ENCODE measurements at places on chromosomes 2 and 18.

- DNase-seq, result no peak
Measured at GRCh38 chr2:223786943-223787342, 50.4 kb downstream of the AP1S3 start.

- DNase-seq, result no peak
Measured at GRCh38 chr2:100113990-100114433, 28.4 kb downstream of the AFF3 start.

DNA sequence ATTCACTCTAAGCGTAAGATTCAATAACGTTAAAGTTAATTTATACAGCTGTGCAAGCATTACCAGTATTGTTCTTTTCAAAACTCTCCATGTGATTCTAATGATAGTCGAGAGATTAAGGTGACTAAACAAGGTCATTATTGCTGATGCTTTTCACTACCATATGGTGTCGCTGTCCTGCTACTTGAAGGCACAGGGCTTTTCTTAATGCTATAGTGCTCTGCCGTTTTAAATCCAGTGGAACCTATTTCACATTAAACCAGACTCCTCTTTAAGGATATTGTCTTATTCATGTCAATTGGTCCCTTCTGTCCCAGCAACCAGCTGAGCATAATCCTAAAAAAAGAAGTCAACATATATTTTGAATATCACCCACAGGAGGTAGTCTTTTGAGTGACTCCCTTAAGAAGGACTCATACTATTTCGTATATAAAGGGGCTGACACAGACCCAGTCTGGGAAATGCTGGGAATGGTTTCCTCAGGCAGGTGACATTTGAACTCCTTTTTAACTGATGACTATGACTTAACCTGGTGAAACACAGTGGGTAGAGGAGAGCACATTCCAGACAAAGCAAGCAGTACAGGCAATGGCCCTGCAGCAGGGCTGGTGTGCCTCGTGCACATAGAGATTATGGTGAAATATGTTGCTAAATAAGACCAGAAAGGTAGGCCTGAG, 53.9 kb upstream of the CYTIP start:
- DNase-seq, result peak; percentile 55

DNA sequence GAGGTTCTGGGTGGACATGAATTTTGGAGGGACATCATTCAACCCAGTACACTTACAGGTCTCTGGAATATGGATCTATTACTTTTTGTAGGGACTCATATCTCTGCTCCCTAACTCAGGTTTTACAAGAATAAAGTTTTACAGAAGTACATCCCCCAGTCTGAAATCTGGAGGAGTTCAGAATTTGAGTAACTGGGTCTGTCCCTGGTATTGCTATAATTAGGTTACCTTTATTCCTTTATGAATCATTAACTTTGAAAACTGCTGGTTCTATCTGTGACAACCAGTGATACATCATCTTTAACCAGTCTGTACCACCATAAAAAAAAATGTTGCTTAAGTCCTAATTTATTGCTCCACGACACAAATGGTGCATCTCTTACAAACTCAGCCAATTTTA, 59.9 kb downstream of the INSIG2 start:
- no peak for DNase-seq

DNA sequence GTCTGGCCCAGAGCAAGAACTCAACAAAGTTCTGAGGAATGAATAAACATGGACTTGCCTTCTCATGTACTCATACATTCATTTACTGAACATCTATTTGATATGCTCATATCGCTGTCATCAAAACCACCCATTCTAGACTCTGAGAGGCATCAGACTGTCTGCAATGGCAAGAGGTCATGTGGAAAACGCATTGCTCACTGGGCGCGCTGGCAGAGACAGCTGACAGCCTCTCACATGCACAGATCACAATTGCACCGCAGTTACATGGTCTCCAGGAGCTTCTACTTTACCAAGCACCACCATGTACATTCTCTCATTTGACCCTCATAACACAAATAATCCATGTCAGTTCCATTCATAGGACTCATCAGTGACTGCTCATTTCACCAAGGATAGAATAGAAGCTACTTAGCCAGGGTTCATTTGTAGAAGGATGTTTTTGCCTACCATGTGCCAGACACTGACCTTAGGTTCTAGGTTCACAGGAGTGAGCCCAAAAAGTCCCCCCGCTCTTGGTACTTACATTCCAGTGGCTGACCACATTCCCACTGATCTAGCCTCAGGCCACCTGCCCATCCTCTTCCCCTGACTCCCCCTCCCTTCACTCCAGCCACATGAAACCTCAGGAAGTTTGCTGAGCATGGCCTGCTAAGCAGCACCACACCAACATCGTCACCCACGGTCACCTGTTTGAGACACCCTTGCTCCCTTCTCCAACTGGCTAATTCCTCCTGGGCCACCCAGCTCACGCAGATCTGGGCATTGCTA, 6.1 kb downstream of the FAM124B start:
- DNase-seq, result no peak

- DNase-seq, result no peak
Measured at GRCh38 chr18:56825321-56825720, 174.2 kb downstream of the WDR7 start.

GRCh38 chr2:11032396-11032795, 120.7 kb downstream of the KCNF1 start:
- DNase-seq, result no peak

DNA sequence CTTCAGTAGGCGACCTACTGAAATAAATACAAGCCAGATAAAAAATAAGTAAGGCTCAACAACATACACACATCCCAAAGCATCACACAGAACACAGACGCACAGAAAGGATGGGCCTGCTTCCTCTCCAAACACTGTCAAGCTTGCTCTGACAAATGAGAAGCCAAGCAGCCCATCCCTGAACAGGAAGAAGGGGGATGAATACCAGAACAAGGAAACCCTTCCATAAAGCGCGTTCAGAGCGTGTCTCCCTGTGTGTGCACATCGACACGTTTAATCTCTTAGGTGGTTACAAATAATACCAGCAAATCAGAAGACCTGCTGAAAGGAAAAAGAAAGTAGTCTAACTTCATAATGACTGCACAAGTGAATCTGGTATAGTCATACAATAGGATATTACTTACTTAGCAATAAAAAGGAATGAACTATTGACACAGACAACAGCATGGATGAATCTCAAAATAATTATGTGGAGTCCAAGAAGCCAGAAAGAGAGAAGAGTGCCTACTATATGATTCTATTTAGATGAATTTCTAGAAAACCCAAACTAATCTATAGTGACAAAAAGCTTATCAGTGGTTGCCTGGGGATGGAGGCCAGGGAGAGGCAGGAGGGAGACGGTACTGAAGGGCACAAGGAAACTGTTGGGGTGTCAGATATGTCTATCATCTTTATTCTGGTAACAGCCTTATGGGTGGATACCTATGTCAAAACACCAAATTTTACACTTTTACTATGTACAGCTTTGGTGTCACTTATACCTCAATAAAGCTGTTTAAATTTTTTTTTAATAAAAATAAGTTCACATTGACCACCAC, 26.8 kb downstream of the MBOAT2 start:
- no peak for DNase-seq

DNA sequence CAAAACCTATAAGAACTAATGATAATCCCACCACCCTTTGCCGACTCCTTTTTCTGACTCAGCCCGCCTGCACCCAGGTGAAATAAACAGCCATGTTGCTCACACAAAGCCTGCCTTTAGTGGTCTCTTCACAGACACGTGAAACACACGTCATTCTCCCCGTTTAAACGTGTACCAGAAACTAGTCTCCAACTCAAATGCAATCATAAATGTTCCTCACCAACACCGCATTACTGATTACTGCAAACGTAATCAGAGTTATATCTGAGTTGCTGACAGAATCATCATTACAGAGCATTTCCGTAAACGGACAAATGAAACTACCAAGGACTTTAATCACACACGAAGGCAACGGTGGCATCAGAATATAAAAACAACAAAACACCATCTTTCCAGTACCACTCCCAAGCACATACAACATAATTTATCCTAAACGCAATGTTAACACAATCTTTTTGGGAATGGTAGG, 1.9 kb downstream of the CLK1 start:
- DNase-seq, result peak; percentile 82

GRCh38 chr2:113910967-113911678, 21.2 kb downstream of the ACTR3 start:
- no peak for DNase-seq

GRCh38 chr2:75064691-75065396, 106.4 kb downstream of the POLE4 start:
- peak; percentile 37 for DNase-seq

DNA sequence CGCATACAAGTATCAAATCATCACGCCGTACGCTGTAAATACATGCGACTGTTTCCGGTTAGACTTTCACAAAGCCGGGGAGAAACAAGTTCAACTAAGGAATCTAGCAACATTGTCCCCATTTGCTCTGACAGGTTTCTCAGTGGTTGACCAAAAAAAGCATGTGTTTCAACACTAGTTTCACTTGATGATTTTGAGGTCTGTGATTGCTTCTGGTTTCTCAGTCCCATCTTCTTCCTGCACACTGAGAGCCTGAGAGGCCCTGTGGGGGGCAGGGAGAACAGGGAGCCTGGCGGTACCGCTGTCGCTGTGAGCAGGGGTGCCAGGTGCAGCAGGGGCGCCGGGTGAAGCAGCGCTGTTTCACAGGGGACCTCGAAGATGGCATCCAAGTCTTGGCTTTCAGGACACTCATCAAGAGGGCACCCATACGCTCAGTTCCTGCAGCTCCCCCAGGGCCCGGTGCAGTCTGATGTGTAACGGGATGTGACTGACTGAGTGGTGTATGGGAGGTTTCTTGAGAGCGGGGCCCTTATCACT, 270.9 kb downstream of the TWIST2 start:
- DNase-seq, result peak; percentile 13

DNA sequence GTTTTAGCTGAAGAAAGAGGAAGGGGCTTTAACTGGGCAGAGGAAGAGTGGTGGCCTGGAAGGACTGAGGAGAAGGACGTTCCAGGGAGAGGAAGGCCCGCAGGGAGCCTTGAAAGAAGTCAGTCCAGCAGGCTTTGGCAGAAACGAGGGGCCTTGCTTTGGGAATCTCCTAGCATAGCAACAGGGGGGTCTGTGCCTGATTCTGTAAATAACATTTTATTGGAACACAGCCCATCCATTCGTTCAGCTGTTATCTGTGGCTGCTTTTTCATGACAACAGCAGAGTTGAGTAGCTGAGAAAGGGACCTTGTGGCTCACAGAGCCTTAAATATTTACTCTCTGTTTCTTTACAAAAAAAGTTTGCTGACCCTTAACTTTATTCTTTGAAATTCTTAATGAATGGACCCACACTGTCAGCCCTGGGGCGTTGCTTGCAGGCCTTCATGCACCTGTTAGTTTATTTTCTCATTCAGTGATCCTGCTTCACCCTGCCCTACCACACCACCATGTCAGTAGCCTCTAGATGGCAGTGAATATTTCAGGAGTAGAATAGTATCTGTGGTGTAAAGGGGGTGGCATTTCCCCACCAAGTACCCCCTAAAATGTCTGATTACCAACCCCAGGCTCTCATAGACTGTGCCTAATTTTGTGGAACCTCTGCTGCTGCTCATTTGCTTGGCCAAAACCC, 61.0 kb downstream of the MGAT5 start:
- DNase-seq, result no peak

GRCh38 chr2:74001781-74002504, 17.2 kb downstream of the TET3 start:
- DNase-seq, result no peak

GRCh38 chr2:187329586-187329985, 118.5 kb downstream of the CALCRL start:
- DNase-seq, result no peak

DNA sequence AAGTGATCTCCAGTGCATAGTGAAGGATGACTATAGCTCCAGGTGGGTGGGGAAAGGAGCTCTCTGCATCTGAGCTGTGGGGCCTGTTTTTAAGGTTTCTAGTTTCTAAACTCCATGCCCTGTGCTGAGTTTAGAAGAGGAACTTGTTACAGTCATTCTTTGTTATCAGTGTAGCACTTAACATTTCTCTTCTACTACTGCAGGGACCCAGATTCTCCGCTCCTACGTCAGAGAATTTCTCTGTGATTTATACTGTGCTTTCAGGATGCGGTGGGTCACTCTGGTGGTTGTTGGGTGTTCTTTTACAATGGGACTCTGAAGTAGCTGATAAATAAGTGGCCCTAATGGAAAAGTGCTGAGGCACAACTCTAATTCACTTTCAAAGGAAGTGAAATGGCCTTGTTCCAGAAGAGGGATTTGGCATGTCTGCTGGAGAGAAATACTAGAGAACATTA, 122.0 kb downstream of the WDSUB1 start:
- no peak for DNase-seq
